ENCODE measurements at places on chromosomes 16 and 17.

DNA sequence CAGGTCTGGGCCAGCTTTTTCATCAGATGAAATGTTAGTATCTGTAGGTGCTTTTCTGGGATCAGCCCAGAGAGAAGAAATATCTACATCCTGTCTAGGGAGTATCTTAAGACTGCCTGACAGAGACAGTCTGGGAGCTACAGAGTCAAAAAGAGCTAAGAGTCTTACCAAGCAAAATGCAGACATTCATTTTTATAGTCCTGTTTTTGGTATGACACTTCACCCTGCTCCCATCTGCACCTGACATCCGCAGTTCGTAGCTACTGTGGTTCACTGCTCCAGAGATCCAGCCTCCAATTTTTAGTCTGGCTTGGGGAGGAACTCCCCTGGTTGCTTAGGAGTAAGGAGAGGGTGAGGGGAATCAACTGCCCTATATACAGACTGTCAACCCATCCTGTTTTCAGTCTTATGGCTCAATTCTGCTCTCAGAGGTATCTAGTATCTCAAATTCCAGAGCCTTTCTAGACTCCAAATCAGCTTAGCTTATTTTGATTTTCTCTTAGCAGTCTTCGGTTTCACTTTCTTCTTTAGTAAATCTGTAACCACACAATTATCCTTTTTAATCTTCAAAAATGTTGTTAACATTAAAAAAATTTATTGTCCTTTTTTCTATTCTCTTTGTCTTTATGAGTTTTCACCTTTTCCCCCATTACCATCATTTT is 97.8 kb downstream of the TMEM100 start:
- no peak for DNase-seq

DNA sequence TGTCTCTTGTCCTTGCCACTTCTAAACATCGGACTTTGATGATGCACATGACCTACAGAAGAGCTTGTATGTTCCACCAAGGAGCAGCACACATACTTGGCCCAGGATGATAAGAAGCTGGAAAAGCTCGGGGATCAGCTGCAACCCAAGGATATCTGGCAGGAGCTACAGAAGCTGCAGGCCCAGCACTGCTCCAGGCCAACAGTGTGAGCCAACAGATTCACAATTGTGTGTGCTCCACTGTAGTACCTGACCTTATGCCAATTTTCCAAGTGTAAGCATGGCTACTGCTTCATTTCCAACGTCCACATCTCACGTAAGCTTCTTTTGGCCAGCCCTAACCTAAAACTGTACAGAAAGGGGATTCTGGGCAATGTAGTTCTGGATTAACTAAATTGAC is 83.4 kb downstream of the COX10 start:
- no peak for DNase-seq

- DNase-seq, result no peak
Observed at GRCh38 chr17:76492123-76492988, 8.9 kb downstream of the RHBDF2 start.

DNA sequence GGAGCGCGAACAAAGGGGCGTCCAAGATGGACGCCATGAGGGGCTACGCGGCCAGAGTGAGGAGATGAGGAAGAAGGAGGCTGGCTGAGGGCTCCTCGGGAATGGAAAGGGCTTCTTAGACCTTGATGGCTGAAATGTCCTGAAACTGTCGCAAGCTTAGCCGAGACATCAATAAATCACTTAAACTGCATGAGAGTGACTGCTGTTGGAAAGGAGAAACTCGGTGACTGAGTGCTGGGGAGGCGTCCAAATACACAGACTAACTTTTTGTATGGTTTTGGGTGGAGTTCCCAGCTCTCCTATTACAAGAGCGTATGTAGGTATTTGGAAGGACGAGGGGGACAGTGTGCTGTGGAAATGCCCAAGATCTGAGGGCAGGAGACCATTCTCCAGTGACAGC is 1.4 kb upstream of the GEMIN4 start:
- DNase-seq, result no peak

- no peak for DNase-seq
Observed at GRCh38 chr17:40417258-40417608, 463 bp downstream of the TOP2A start.

DNA sequence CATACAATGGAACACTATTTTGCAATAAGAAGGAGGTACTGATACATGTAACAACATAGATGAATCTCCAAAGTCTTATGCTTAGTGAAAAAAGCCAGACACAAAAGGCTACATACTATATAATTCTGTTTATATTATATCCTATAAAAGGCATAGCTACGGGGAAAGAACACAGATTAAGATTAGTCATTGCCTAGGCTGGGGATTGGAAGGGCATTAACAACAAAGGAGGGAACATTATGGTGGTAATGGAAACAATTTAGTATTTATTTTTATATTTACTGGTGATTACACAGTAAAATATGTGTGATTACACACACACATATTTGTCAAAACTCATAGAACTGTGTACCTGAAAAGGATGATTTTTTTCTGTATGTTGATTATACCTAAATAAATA is 278.1 kb downstream of the ZFHX3 start:
- no peak for DNase-seq

DNA sequence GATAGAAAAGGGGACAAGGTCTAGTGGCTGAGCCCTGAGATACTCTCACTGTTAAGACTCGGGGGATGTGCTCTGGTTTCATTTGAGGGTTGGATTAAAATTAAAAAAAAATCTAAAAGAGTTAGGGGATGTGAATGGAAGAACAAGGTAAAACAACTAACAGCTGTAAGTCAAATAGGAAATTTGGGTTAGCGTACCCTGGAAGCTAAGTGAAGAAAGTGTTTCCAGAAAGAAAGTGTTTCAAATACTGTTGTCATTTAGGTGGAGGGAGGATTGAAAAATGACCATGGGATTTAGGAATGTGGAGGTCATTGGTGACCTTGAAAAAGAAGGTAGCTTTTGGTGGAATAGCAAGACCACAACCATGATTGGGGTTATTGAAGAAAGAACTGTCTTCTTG is 37.7 kb downstream of the PPM1D start:
- DNase-seq, result no peak

DNA sequence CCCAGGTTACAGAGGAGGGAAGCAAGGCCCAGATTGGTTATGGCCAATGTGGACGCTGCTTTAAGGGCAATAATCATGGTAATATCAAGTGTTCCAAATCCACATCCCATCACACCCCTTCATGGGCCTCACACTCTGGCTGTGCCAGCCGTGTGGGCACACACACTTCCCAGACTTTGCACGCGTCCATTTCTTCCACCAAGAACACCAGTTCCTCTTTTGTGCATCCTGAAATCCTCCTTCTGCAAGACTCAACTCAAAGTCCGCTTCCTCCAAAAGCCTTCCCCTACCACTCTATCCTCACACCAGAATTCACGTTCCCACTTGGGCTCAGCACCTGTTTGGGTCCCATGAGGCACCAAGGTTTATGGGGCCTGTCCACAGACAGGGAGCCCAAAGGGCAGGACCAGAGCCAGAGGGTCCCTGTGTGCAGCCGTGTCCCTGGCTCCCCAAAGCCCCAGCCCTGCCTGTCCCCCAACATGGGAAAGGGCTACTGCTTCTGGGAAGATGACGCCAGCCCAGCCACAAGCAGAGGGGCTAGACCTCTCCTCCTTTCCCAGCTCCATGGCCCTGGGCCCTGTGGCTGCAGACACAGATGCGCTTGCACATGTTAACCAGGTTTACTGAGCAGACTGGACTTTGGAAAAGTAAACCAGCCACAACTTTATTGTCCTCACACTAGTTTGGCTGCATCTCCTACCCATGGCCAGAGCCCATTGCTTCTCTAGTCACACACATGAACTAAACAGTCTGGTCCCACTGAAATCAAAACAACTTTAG is 20.3 kb downstream of the SPNS3 start:
- DNase-seq, result no peak

GRCh38 chr16:84156342-84156784 is 11.3 kb downstream of the DNAAF1 start:
- no peak for DNase-seq

GRCh38 chr17:55996826-55997225 is 156.4 kb upstream of the ANKFN1 start:
- no peak for DNase-seq

DNA sequence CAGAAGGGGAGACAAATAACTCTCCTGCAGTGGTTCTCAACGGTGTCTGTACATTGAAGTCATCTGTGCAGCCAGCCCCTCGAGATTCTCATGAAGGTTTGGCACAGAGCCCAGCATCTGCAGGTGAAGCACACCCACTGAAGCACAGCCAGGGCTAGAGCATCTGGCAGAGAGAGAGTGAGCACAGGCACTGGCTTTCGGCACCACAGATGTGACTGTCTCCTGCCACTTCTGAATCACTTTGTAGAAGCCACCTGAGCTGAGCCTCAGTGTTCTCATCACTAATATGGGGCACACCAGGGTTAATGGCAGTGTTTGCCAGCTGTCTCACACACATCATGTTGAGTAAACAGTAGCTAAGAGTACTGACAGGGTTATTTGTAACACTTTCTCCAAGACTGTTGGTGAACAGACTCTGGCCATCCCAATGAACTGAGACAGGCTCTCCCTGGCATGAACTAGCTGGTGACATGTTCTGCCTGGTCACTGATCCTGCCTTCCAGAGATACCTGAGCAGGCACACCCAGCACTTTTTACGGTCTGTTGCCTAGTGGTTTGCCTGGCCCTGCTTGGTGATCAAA is 10.9 kb downstream of the HSPB9 start:
- no peak for DNase-seq

GRCh38 chr16:81567987-81568748 is 123.6 kb downstream of the CMIP start:
- DNase-seq, result no peak

DNA sequence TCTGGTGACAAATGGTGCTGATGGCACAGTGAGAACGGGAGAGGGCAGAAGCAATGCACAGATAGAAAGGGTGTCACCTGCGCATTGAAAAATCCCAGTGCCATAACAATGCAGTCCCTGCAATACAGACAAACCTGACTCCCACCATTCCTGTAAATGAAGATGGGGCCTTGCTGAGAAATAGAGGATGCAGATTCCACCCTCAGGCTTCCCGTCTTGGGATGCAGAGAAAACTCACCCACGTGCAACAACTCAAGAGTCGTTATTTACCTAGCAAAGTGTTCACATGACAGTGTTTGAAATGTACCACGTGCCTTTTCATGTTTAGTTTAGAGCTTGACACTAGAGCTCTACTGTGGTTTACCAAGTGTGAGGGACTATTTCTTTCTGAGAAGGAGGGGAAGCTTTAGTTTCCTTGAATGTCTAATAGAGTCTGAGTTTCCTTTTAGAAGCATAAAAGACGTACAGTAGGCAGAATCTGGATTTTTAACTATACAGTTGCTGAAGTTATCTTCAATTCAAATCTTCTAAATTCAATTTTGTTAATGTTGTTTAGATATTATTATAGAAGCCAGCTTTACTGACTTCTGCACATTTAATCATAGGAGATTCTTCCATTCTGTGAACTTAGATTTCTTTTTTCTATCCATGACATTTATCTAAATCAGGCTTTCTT is 35.6 kb downstream of the WWOX start:
- no peak for DNase-seq

DNA sequence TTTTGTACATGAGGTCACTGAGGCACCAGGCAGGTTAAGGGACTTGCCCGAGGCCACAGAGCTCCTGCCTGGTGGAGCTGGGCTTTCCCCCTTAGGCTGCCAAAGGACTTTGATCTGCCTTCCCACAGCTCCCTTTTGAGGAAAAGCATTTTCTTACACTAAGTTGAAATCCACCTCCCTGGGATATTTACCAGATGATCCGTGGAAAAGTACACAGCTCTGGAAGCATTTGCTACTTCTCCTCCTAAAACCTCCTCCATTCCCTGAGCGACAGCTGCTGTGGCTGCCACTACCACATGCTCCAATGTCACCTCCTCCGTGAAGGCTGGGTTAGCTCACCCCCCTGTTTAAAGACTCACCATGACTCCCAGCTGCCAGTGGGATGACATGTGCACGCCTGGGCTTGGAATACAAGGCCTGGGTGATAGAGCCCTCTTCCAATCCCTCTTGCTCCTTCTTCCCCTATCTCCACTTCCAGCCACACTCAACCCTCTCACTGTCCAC is 1.2 kb upstream of the MPRIP start:
- no peak for DNase-seq

DNA sequence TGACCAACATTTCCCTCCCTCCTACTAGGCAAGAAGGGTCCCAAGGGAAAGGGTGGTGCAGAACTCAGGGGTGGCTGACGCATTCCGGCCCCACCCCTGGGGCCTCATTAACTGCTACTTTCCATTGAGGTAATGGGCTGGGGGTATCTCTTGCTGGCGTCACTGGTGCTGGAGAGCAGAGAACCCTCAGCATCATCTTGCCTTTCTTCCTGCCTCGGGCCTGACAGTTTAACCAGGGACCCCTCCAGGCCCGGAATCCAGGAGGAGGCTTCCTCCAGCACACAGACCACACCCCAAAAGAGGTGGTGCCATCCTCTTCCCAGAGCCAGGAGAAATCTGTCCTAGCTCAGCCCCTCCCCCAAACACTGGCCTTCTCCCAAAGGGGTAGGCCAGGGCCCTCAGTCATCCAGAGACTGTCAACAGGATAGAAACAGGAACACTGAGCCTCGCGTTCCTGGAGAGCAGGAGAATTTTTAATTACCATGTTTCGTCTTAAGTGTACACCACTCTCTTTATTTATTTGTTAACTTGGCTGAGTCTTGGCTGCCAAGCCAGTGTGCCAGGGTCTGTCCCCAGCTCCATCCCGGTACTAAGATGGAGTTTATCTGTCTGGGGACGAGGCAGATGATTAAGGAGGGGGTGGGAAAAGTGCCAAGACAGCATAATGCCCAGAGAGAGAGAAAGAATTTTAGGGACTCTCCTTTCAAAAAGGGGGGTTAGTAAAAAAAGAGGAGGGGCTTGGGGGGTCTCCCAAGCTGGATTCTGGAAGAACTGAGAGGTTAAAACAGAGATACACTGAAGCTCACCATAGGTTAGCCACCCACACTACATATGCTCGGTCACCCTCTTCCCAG is 5.1 kb downstream of the ETV4 start:
- DNase-seq, result no peak

DNA sequence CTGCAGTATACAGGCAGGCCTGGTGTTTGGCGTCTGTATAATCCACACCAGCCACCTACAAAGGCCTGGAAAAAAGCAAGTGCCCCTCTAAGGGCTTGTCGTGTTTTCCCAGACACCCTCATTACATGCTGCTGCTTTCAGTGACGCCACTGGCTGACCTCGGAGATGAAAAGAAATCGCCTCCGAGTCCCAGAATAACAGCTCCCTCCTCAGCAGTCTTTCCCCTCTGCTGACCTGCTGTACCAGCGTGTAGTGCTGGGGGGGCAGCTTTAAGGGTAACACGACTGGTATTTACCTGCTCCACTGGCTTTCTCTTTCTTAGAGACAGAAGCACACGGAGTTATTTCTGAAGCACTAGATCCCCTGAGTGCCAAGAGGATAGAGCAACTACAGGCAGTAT is 296.8 kb downstream of the GRIN2A start:
- no peak for DNase-seq

GRCh38 chr16:27289669-27290068 is 21.1 kb upstream of the NSMCE1 start:
- DNase-seq, result no peak

GRCh38 chr16:88404769-88405168 is 22.0 kb downstream of the ZNF469 start:
- DNase-seq, result no peak

DNA sequence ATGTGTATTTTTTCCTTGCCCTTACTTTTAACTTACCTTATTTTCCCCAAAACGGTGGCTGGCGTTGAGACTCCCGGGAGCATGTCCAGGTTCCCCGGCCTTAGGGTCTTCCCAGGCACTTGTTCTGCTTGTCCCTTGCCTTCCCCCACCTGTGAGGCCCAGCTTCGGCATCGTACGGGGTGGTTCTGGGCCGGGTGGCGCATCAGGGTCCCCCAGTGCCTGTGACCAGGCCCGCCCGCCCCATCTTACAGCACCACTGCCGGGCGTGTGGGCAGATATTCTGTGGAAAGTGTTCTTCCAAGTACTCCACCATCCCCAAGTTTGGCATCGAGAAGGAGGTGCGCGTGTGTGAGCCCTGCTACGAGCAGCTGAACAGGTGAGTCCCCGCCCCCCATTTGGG is 7.4 kb downstream of the HGS start:
- DNase-seq, result no peak

Data from effector memory CD8-positive, alpha-beta T cell (primary cell).